ENCODE measurements at places on chromosomes 11 and 22.

DNA sequence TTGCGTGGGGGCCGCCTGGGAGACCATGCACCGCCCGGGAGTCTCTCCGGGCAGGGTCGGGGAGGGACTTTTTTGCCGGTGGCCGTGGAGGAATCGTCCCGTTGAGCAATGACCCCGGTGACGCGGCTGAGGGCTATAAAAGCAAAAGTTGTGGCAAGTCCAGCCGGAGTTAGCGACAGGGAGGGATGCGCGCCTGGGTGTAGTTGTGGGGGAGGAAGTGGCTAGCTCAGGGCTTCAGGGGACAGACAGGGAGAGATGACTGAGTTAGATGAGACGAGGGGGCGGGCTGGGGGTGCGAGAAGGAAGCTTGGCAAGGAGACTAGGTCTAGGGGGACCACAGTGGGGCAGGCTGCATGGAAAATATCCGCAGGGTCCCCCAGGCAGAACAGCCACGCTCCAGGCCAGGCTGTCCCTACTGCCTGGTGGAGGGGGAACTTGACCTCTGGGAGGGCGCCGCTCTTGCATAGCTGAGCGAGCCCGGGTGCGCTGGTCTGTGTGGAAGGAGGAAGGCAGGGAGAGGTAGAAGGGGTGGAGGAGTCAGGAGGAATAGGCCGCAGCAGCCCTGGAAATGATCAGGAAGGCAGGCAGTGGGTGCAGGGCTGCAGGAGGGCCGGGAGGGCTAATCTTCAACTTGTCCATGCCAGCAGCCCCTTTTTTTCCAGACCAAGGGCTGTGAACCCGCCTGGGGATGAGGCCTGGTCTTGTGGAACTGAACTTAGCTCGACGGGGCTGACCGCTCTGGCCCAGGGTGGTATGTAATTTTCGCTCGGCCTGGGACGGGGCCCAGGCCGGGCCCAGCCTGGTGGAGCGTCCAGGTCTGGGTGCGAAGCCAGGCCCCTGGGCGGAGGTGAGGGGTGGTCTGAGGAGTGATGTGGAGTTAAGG is at the start of gene NEAT1:
TSS of gene NEAT1 (plus strand) at position 166 of the 883 bp plus-strand sequence.
- DNase-seq: peak; percentile 97

DNA sequence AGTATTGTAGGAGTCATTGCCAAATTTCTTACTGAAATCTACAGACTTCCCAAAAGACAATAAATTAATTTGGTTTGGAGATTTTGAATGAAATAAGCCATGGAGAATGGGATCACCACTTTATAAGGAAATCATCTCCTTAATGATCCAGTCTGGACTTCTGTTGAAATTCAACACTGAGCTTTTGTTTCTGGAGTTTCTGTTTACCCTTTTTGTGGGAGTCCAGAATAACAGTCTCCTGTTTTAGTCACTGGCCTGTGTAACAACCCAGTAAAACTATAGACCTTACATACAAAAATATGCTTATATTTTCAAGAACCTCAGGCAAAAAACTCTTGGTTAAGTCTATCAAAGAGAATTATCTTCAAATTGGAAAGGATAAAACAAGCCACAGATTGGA is 321.7 kb upstream of the PLET1 start:
- DNase-seq: no peak

GRCh38 chr11:68584097-68584496 is 100.2 kb upstream of the GAL start:
- no peak for DNase-seq

DNA sequence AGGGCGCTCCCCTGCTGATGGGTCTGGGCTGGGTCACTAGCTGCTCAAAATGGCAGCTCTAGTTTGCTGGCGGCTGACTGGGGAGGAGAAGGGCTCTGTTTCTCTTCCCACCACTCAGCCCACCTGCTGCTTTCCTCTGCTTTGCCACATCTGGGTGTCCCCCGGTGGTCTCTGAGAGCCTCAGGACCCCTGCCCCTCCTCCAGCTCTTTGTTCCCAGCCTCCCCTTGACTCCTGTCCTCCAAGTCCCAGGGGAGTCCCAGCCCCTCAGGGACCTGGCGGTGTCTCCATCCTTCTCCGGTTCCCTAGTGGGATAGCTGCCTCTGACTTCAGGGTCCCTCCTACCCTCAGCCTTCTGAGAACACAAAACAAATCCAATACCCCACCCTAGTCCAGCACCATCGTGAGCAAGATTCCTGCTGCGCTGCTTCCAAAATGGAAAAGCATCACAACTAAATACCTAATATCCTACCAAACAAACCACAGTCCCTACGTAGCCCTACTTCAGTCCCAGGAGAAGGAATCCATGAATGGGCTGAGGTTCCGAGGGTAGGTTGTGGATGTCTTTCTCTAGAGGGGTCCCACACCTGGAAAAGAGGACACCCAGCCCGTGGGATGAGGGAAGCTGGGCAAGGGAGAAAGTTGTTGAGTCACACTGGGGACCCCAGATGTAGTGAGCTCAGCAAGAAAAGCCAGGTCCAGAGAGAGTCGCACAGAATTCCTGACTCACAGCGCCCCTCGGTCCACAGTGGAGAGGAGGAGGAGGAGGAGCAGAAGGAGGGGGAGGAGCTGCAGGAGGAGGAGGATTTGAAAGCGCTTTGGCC is 45.0 kb upstream of the NNMT start:
- no peak for DNase-seq

GRCh38 chr11:110079726-110080125 is 13.5 kb upstream of the ZC3H12C start:
- no peak for DNase-seq

- DNase-seq: no peak
Measured at GRCh38 chr11:100903284-100903683, 216.2 kb downstream of the ARHGAP42 start.

GRCh38 chr11:2934021-2934550 is 4.9 kb upstream of the PHLDA2 start:
- no peak for DNase-seq

DNA sequence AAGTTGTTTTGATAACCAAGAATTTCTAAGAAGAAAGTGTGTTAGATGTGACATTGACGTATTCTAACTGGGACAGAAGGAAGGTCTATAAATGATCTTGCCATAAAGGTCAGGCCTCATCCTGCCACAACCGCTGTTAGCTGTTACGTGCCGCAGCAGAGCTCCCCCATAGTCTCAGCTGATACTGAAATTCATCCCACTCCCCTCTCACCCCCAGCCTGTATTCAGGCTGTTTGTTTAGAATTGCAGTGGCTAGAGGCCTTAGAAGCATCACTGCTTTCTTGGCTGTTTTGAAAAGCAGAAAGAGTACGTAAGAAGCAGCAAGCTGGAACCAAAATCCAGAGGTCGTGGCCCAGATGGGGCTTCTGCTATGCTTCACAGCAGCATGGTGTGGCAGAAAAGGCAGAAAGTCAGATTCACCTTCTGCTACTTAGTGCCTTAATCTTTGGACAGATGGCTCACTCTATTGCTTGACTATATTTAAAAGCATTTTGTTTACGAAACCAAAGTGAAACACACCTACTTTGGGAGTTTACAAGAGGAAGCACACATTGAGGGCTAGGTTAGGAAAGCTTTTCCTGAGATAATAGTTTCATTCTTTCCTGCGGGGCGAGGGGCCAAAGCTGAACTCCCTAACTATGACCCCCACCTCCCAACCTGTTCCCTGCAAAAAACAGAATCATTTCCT is 950 bp upstream of the LAYN start:
- DNase-seq: no peak

GRCh38 chr22:44661070-44661469 is 40.9 kb upstream of the PRR5 start:
- no peak for DNase-seq

DNA sequence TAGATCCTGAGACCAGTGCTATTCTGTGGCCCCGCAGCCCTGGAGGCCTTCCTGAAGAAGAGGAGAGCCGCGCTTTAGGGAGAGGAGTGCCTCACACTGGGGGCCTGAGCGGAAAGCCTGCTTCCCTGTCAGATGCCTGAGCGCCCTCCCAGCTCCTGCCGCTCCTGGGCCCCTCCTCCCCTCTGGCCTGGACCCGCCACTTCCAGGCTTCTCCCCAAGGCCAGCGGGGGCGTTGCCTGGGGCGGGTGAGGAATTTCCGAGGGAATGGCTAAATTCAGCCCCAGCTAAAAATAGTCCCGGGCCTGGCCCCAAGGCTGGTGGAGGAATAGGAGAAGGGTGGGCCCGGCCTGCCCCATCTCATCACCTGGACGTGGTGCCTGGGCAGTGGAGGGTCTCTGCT is 15.4 kb downstream of the ARHGEF17 start:
- DNase-seq: peak; percentile 37

- DNase-seq: peak; percentile 73
Measured at GRCh38 chr11:6333095-6333494, 12.8 kb upstream of the CAVIN3 start.

DNA sequence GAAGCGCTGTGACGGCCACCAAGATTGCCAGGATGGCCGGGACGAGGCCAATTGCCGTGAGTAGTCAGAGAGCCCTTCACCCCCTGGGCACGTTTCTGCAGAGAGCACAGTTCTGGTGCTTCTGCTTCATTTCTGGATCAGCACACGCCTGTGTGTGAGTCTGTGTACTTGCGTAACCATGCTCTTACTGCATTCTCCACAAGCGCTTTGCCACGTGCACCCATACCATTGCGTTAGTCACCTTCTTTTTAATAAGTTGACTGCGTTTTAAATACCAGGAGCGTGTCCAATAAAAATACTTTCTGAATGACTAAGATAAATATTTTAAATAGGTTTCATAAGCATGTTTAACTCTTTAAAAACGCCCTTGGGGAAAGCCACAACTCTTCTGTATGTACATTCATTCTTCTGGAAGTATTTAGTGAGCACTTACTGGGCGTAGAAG is 143.0 kb upstream of the SORL1-AS1 start:
- DNase-seq: peak; percentile 60

- no peak for DNase-seq
Measured at GRCh38 chr11:95337972-95338429, 107.0 kb upstream of the SESN3 start.

DNA sequence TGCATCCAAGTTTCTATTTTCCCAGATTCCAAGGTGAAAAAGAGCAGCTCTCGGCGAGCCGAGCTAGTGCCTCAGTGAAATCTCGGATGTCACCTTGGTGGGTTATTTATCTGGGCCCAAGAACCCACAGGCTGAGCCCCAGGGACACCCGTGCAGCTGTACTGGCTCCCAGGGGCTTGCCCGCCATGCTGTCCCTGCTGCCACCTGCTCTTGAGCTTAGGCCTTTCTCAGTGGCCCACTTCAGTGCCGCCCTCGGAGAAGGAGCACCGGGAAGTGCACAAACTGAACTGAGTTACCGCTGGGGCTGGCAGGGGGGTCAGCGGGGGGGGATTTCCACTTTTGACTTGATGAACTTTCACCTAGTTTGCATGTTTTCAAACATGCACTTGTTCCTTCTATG is 27.9 kb downstream of the CPT1A start:
- DNase-seq: no peak

DNA sequence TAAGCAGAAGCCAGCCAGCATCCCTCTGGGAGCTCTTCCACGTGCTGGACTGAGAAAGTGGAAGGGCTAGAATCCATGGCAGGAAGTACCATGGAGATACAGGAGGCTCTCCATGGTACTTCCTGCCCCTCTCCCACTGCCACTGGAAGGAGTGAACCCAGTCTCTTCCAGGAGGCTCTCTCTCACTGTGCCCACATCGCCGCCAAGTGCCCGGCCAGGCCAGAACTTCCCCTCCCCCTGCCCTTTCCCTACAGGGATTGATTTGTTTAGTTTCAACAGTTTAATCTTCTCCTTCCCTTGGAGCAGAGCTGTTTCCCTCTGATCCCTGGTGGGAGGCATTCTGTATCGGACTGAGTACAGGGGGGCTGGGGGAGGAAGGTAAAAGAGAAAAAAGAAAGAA is 133.6 kb downstream of the DSCAML1 start:
- no peak for DNase-seq

DNA sequence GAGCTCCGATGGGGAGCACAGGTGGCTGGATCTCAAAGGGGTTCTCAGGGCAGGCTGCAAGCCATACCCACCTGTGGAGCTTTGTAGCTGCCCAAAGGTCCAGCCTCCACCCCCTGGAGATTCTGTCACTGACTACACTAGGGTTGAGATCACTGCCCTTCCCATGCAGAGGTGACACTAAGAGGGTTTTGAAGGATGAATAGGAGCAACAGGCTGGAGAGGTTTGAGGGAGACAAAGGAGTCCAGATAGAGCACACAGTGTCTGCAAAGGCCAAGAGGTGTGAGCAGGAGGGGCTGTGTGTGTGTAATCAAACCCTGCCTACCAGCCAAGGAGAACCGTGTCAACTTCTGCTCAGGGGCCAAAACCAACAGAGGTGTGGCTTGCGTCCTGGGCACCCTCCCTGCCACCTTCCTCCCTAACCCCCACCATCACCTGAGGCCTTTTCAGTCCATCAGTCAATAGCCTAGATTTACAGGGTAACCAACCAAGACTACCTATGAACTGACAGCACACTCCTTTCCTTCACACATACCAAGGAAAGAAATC is 43.0 kb upstream of the WNT11 start:
- DNase-seq: no peak

DNA sequence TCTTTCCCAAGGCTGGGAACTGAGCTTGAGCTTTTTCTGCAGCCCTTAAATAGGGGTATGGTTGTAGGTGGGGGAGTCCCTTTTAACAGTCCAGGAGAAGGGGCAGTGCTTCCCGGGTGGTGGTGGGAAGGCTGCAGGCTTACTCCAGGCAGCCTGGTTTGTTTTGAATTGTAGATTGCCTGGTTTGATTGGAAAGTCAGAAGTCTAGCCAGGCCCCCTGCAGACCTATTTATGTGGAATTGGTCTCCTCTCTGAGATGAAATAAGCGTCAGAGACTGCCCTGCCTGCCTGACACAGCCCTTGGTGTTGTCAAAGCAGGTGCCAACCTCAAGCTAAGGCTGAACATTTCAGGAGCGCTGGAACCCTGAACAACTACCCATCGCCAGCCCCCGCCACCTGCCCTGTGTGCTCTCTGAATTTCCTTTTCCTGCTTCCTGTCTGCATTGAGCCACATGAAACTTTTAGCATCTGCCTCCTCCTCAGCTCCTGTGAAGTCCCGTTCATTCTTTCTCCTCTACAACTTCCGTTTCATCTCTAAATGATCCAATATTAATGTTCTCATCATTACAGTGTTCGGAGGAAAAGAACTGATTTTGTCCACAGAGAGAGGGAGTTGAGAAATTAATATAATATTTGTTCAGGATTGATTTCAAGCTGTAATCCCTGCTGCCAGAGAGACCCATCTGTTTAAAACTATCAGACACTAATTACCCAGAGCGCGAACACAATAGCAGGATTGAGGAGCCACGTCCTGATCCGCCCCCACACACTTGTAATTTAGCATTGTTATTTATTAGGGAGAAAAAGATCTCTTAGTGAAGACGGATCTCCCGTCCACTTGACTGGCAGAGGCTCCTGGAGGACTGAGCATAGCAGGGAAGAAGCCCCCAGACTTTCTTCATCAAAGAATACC is 136.5 kb downstream of the TRIM29 start:
- DNase-seq: no peak

- peak; percentile 37 for DNase-seq
Measured at GRCh38 chr11:130673698-130674097, 225.3 kb downstream of the ADAMTS15 start.

DNA sequence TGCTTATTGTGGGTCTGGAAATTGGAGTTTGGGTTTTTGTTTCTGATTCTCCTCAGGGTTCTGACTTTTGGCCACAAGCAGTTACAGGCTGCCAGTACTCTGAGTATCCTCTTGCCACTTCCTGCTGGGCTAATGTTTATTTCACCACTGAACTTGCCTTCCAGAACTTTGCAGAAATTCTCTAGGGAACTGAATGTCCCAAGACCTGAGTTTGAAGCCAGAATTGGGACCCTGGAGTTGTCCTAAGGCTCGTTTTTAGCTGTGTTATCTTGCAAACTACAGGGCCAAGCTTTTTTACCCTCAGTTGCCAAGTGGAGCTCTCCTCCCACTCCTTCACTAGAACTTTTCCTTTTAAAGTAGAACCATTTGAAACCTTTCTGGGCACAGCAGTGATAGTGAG is 89.9 kb downstream of the FAT3 start:
- no peak for DNase-seq

GRCh38 chr11:2267306-2267850 is 3.0 kb downstream of the ASCL2 start:
- no peak for DNase-seq

Measured in myocyte (in vitro differentiated cells).